ENCODE measurements at places on chromosomes 6 and 20.

GRCh38 chr6:10478187-10479040, 42.7 kb upstream of the GCNT2 start:
- H3K4me1 ChIP-seq = no peaks in the 10 kb centered on the region
- H3K27me3 ChIP-seq = peaks cover 4% of the 10 kb centered on the region
- no peak overlapping the region for H3K27ac ChIP-seq
- H3K4me3 ChIP-seq = no peak overlapping the region
- no peak for DNase-seq

- H3K4me3 ChIP-seq = no peak overlapping the region
- no peaks in the 10 kb centered on the region for H3K36me3 ChIP-seq
- H3K27ac ChIP-seq = no peak overlapping the region
- H3K27me3 ChIP-seq = no peaks in the 10 kb centered on the region
Measured at GRCh38 chr20:41497186-41497895, 120.8 kb downstream of the CHD6 start.

DNA sequence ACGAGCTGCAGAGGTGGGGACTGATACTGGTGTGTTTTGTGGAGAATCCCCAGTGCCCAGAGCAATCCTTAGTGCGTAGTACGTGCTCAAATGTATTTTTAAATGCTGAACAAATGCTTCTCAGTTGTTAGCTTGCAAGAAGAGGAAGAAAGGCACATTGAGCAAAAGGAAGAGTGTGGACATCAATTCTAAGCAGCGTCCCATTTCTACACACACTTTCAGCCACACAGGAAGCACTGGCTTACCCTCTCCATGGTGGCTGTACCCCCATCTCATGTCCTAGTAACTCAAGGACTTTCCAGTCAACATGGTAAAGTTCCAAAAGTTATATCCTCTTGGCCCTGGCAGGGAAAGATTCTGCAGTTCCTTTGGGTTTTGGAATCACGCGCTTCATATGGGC, 98.8 kb upstream of the NXT1 start:
- H3K27ac ChIP-seq = no peak overlapping the region
- H3K4me1 ChIP-seq = no peaks in the 10 kb centered on the region
- no peak overlapping the region for H3K4me3 ChIP-seq
- no peak for DNase-seq
- no peaks in the 10 kb centered on the region for H3K36me3 ChIP-seq

DNA sequence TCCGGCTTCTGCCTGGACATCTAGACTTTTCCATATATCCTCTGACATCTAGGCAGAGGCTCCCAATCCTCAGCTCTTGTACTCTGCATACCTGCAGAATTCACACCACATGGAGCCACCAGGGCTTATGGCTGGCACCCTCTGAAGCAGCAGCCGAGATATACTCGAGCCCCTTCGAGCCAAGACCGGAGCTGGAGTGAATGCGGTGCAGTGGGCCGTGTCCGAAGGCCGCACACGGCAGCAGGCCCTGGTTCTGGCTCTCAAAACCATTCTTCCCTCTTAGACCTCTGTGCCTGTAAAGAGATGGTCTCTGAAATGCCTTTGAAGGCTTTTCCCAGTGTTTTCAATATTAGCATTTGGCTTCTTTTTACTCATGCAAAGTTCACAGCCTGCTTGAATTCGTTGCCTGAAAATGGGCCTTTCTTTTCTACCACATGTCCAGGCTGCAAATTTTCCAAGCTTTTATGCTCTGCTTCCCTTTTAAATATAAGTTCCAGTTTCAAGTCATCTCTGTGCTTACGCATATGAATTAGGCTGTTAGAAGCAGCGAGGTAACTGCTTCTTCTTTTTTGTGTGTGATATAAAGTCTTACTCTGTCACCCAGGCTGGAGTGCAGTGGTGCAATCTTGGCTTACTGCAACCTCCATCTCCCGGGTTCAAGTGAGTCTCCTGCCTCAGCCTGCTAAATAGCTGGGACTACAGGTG, 3.8 kb upstream of the SIRPB1 start:
- peaks cover 57% of the 10 kb centered on the region for H3K4me1 ChIP-seq
- DNase-seq = no peak
- no peaks in the 10 kb centered on the region for H3K36me3 ChIP-seq
- H3K27me3 ChIP-seq = no peaks in the 10 kb centered on the region

DNA sequence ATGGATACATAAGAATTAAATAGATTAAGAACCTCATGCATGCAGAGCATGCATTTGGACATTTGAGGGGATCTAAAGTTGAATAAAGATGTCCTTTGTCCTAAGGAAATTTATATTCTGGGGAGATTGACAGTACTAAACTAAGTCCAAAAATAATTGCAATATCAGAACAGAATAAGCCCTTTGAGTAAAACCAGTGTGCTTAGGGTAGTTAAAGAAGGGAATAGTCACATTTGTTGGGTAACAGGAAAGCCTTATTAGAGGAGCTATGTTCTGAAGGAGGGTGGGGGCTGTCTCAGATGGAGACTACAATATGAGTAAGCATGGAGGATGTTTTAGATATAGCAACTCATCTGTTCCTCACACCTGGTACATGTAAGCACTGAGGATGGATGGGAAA, 35.8 kb downstream of the CDC5L start:
- H3K27me3 ChIP-seq = no peaks in the 10 kb centered on the region
- peaks cover 8% of the 10 kb centered on the region for H3K4me1 ChIP-seq
- H3K4me3 ChIP-seq = no peak overlapping the region
- no peak for DNase-seq
- no peaks in the 10 kb centered on the region for H3K36me3 ChIP-seq

Measured in left lung (tissue), 14 donors.